CD8-positive, alpha-beta memory T cell (primary cell): ENCODE measurements at places on chromosomes 5 and 9.

- DNase-seq = no peak
Measured at GRCh38 chr5:14164164-14165163, 21.3 kb downstream of the TRIO start.

DNA sequence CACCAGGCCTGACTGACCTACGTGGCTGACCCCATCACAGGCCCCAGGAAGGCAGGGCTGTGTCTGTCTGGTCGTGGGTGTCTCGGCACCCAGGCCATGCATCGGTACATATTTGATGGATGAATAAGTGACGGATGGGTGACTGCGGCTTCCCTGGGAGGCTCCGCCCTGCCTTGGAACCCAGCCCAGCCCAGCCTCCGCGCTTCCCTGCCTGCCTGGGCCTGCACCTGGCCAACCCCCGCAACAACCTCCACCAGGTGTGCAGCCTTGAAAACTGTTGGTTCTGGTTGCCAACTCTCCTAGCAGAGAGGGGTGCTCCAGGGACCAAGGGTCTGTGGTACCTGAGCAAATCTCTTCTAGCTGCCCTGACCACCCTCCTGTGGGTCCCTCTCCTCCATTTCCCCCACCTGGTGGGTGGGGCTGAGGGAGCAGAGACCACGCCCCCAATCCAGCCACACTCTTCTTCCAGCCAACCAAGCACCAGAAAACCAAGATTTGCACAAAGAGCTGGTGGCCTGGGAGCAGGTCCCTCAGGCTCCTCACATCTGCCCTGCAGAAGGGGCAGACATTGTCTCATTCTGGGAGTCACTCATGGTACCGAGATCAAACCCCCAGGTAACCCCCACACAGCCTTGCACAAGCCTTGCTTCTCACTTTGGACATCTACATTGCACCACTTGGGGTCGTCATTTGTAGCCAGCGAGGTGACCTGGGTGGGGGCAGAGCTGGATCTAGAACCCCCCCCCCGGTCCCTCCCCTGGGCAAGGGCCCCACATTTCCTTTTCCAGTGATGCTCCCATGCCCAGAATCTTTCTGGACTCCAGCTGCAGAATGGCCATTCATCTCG is 100.6 kb upstream of the IER5L start:
- DNase-seq = no peak

GRCh38 chr5:150301901-150302300 is 804 bp downstream of the ARSI start:
- DNase-seq = no peak

GRCh38 chr9:96158909-96159575 is 142.9 kb downstream of the HSD17B3 start:
- DNase-seq = no peak

DNA sequence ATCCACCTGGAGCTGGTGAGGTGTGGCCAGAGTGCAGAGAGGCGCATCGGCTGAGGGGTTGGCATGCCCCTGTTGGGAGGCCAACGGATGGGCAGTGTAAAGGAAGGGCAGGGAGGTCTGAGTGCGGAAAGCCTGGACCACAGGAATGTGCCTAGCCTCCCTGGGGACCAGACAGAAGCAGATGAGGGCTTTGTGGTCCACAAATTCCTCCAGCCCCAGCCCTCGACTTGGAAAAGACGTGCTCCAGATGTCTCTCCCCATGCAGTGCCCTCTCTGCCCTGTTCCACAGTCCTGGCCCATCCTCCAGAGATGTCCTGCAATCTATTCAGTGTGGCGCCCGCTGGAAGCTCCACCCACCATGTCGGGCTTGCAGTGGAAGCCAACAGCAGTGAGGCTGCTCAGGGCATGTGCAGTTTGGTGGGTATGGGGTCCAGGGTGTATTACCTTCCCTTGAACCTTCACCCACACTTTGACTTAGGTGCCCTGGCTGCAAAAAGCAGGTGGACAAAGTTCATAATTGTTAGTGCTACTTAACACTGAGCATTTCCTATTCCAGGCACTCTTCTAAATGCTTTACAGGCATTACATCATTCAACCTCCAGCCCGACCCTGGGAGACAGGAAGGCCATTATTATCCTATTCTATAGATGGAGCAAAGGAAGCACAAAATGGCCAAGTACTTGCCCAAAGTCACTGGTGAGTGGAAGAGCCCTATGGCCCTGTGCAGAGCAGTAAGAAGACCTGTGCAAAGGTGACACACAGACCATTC is 120.2 kb upstream of the SLC25A48 start:
- DNase-seq = no peak

GRCh38 chr5:179801304-179802206 is 5.1 kb downstream of the MGAT4B start:
- DNase-seq = peak; percentile 63

DNA sequence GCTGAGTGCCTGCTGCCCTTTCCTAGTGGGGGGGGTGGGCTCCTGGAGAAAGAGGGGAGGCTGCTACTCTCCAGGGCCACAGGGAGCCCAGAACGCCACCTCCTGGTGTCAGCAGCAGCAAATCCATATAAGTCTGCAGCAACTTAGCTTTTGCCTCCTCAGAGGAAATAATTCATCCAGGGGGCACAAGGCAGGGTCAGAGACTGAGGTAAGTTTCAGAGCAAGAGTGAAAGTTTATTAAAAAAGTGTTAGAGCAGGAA is 4.0 kb upstream of the CLPTM1L start:
- no peak for DNase-seq

DNA sequence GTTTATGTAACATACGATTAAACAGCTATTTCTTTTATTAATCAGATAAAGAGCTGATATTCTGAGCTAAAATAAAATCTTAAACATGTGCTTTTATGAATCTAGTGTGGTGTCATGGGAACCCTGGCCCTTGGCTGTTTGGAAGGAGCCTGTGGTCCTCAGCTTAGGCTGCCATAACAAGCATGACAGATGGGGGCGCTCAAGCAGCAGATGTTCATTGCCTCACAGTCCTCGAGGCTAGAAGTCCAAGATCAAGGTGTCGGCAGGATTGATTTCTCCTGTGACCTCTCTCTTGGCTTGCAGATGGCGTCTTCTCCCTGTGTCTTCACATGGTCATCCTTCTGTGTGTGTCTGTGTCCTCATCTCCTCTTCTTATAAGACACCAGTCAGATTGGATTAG is 448.2 kb downstream of the GADD45G start:
- no peak for DNase-seq

- DNase-seq = no peak
Measured at GRCh38 chr5:129804705-129805104, 56.8 kb downstream of the MINAR2 start.

DNA sequence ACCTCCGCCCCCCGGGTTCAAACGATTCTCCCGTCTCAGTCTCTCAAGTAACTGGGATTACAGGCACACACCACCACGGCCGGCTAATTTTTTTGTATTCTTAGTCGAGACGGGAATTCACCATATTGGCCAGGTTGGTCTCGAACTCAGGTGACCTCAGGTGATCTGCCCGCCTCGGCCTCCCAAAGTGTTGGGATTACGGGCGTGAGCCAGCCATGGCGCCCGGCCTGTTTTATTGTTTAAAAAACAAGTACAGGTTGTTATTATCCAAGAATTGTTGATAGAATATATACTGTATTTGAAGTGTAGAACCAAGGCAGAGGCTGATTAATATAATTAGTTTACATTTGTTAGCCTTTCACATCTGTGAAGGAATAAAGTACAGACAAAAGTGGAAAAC is 8.9 kb downstream of the PARP8 start:
- DNase-seq = no peak

DNA sequence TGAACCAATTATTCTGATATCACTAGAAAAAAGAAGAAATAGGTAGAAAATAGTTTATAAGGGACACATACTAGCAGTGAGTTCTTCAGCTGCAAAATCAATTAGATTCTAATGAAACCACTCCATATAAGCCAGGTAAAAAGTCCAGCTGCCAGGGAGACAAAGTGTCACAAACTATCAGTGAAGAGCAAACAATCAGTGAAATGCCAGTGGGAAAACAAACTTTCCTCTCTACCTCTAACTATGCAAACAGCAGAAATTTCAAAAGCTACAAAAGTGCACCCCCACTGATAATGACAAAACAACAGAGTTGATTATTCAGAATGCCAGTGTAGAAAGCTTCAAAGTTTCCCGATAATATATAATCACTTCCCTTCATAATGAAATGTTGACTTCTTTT is 637.2 kb upstream of the ITGA1 start:
- DNase-seq = no peak

- DNase-seq = no peak
Measured at GRCh38 chr5:83368835-83369234, 102.7 kb upstream of the VCAN start.

DNA sequence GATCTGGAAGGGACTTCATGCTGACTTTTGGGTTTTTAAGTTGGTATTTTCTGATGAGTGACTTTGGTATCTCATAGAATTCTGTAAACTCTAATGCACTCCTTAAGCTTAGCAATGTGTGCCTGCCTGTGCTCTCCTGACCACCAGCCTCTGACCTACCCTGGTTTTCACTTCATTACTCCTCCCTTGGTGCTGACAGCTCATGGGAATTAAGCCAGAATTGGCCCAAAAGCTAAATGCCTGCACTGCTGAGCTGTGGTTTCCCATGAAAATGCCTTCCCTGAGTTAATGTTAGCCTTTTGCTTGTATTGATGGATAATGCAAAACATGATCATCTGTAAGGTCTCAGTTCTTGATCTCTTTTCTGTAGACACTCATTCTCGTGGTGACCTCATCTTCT is 308.0 kb downstream of the DOCK8 start:
- no peak for DNase-seq

- no peak for DNase-seq
Measured at GRCh38 chr9:6681957-6682501, 36.5 kb upstream of the GLDC start.

DNA sequence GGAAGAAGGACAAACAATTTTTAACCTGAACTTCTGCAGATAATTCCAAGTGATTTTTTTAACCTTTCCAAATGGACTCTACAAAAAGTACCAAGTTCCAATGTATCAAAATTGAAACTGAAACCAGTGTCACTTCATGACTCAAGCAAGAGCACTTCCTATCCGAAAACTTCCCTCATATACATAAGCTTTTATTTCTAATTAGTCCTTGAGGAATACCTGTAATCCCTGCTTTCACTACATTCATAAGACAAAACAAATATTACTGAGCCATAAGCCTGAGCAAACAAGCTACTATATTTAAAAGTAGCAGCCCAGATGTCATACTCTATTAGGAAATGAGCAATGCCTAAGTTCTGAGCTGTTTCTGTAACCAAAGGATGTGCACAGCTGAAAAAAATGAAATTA is 224.4 kb downstream of the EBF1 start:
- no peak for DNase-seq

- no peak for DNase-seq
Measured at GRCh38 chr5:145360936-145361335, 474.2 kb downstream of the PRELID2 start.

GRCh38 chr5:138659561-138659960 is 84.4 kb upstream of the HSPA9 start:
- no peak for DNase-seq

GRCh38 chr9:112642126-112642525 is 75.8 kb downstream of the INIP start:
- DNase-seq = no peak

- DNase-seq = no peak
Measured at GRCh38 chr9:137694962-137695875, 76.4 kb downstream of the EHMT1 start.

GRCh38 chr5:34624691-34625090 is 31.4 kb upstream of the RAI14 start:
- DNase-seq = no peak

DNA sequence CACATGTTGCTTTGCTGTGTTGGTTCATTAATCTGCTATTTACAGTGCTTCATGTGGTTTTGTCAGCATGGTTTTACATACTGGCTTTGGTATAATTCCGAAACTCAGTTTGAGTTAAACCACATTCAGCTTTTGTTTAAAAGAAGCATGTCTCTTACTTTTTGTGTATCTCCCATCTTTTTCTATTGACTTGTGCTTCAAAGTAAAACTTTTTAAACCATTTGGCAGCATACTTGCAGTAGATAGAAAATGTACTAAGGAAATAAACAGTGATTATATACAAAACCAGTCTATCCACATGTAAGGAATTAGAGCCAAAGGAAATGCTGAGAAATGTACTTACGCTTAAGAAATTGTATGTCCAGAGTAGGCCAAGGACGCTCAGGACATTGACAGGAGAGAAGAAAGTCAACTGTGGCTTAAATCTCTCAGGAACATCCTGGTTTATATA is 286.9 kb downstream of the ARHGEF28 start:
- no peak for DNase-seq

DNA sequence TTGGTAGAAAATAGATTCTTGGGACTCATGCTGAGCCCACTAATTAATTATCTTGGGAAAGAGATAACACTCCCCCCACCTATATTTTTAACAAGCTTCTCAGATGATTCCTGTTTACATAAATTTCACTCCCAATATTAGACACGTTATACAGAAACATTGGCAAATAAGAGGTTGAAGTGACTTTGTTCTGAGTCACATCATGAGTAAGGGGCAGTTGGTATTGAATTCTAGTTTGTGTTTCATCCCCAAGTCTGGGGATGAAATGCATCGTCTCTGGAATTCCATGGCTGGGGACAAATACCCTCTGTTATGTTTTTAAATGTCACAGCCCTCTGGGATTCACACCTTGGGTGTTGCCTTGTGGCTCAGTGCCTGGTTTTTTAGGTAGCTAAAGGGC is 41.0 kb downstream of the BASP1 start:
- DNase-seq = no peak

GRCh38 chr9:18385696-18386490 is 88.1 kb upstream of the ADAMTSL1 start:
- no peak for DNase-seq

GRCh38 chr5:37249815-37250164 is 614 bp upstream of the CPLANE1 start:
- DNase-seq = no peak

- no peak for DNase-seq
Measured at GRCh38 chr9:94823710-94824109, 97.2 kb downstream of the AOPEP start.

DNA sequence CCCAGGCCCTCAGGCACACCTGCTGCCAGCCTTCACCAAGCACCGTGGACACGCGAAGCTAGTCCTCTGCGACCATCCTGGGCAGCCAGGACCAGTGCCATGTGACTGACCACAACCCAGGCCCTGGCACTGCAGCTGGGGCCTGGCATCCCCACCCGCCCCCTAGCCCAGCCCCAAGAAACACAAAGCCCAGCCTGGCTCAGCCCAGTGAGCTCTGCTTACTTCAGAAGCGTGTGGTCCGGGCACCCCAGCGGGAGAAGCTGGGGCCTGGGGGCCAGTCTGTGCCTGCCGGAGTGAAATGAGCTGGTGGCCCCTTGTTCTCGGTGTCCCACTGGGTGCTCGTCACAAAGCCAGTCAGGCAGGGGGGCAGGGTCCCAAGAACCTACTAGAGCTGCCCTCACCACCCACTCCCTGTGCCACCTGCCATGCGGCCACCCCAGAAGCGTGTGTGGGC is 87.9 kb downstream of the KCNT1 start:
- no peak for DNase-seq

- DNase-seq = no peak
Measured at GRCh38 chr5:6652025-6652424, 18.8 kb downstream of the SRD5A1 start.

- no peak for DNase-seq
Measured at GRCh38 chr9:124574534-124575375, 67.6 kb upstream of the NR5A1 start.
